Fibroblast of mammary gland (primary cell): ENCODE measurements at places on chromosomes 2 and 18.
A peak's percentile ranks its signal among the peaks of the same experiment; 100 is the strongest.

DNA sequence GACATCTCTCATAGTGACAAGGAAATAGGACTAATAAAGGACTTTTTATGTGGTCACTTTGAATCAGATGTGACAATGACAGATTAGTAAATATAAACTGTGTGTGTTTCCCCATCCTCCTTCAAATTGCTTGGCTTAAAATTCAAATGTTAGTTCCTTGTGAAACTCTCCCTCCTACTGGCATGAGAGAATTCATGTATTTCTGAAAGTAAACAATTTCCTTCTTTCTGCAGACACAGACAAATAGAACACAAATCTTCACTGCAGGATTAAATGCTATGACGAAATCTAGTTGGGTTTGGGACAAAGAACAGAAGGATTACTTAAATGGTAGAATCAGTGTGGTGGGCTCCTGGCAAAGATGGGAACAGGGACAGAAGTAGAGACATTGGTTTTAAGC, 328.7 kb upstream of the FAM98A start:
- DNase-seq: no peak

DNA sequence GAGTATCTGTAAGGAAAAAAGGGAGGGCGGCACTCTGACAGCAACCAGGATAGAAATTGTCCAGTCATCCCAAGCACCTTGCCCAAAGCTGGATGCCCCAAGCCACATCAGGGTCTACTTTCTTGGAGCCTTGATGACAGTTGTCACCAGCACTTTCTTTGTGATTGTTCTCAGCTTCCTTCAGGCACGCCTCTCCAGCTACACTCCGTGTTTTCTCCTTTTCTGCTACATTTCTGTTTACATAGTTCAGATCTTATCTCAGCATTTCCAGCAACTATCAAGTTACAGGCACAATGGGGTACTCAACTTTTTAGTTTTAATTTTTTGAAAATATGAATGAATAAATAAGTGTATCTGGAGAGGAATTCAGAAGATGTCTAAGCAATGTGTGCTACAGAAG, 115.3 kb upstream of the CELF4 start:
- no peak for DNase-seq

GRCh38 chr18:3648200-3648599, 198.2 kb downstream of the TGIF1 start:
- no peak for DNase-seq

GRCh38 chr2:189570570-189571031, 10.0 kb downstream of the SLC40A1 start:
- DNase-seq: peak; percentile 69

- DNase-seq: no peak
These were observed 83.3 kb downstream of the SPIRE1 start for GRCh38 chr18:12574494-12575185.
